Erythroblast (primary cell): ENCODE measurements at places on chromosomes 6 and 20.

- peak; percentile 61 for DNase-seq
Measured at GRCh38 chr6:13331516-13332348, 3.4 kb upstream of the TBC1D7 start.

DNA sequence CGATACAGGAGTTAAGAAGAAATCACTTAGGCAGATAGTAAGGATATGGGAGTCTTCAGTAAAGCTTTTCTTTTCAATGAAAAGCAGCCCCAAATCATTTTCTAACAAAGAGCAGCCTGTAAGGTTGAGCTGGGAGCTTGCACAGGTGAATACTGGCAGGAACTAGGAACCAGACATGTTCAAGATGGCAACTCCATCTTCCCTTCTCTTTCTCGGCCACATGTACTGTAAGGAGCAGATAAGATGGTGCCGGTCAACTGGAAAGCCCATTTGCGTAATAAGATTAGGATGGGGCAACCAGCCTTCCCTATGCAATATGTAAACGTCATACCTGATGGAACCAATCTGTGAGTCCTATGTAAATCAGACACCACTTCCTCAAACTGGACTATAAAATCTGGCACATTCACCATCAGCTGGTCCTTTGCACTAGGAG, 46.2 kb upstream of the RNGTT start:
- no peak for DNase-seq

DNA sequence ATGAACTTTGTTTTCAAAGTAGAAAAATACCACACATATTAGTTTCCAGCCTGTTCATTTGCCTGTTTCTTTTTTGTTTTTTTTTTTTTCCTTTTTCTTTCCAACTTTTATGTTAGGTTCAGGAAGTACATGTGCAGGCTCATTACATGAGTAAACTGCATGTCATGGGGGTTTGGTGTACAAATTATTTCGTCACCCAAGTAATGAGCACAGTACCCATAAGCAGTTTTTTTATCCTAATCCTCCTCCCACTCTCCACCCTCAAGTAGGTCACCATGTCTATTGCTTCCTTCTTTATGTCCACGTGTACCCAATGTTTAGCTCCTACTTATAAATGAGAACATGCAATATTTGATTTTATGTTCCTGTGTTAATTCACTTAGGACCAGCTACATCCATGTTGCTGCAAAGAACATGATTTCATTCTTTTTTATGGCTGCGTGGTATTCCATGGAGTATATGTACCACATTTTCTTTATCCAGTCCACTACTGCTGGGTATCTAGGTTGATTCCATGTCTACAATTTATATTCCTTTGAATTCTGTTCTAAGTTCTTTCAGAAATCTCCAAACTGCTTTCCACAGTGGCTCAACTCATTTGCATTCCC, 31.8 kb downstream of the SNX14 start:
- no peak for DNase-seq

DNA sequence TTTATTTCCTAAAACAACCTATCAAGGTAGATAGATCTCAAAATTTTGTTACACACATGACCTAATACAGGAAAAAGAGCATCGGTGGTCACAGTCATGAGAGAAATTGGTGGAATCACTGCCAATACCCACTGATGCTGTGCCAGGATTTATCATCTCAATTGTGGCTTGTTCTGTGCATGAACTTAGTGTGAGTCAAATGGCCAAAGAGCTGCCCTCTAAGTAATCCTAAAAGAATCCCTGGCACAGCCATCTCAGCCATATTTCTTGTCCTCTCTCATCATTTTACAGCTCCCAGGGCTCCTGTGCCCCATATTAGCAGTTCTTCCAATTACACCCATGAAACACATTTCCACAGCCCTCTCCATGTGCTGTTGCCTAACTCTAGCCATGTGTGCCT, 6.1 kb downstream of the GSTA5 start:
- no peak for DNase-seq

DNA sequence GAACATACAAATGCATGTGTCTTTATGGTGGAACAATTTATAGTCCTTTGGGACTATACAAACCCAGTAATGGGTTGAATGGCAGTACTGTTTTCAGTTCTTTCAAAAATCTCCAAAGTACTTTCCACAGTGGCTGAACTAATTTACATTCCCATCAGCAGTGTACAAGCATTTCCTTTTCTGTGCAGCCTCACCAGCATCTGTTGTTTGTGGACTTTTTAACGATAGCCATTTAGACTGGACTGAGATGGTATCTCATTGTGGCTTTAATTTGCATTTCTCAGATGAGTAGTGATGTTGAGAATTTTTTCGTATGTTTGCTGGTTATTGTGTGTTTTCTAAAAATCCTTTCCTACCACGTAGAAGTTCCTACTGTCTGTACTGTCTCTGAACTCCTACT, 327.2 kb upstream of the ZFP64 start:
- DNase-seq, result no peak

DNA sequence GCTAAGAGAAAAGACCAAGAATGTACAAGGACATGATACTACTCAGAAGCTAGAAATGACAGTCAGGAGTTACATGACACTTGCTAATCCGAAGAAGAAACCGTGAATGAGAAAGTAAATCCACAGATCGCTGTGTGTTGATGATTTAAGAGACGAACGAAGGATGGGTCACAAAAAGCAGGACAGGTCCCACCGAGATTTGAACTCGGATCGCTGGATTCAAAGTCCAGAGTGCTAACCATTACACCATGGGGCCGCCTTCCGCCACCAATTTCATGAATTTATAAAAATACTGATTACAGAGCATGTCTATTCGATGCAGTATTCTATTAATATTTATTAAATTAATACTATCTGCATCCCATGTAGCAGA, 54.0 kb upstream of the BTN3A2 start:
- DNase-seq, result peak; percentile 85

DNA sequence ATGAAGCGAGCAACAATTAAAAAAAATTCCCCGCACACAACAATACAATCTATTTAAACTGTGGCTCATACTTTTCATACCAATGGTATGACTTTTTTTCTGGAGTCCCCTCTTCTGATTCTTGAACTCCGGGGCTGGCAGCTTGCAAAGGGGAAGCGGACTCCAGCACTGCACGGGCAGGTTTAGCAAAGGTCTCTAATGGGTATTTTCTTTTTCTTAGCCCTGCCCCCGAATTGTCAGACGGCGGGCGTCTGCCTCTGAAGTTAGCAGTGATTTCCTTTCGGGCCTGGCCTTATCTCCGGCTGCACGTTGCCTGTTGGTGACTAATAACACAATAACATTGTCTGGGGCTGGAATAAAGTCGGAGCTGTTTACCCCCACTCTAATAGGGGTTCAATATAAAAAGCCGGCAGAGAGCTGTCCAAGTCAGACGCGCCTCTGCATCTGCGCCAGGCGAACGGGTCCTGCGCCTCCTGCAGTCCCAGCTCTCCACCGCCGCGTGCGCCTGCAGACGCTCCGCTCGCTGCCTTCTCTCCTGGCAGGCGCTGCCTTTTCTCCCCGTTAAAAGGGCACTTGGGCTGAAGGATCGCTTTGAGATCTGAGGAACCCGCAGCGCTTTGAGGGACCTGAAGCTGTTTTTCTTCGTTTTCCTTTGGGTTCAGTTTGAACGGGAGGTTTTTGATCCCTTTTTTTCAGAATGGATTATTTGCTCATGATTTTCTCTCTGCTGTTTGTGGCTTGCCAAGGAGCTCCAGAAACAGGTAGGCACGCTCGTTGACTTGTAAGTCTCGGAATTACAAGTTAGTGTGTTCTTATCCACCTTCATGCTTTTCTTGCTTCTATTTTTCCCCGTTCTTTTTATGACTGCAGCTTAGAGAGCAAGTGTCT, at the start of gene EDN1:
EDN1 (plus strand) TSS at position 429 of the 888 bp plus-strand sequence; CDS start at position 698, 269 bp downstream.
- peak; percentile 22 for DNase-seq

DNA sequence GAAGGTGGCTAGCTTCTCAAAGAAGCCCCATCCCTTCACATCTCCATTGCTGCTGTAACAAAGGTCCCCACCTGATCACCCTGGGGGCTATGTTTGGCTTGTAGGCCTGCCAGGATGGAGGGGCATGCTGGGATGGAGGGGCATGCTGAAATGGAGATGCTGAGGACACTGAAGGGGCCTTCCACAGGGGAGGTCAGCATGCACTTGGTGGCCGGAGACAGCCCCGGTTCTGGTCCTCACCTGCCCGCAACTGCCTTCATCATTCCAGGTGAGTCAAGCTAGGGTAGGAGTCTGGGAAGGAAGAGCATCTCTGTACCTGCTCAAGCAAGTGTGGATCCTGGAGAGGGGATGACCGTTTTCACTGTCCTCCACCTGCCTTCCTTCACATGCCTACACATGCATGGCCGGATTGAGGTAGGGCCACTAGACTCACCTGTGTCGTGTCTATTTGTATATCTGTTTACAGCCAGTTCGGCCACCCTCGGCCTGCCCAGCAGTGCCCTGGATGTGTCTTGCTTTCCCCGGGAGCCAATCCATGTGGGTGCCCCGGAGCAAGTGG, 6.0 kb downstream of the L3MBTL1 start:
- no peak for DNase-seq

GRCh38 chr6:12148317-12148801, 136.2 kb downstream of the HIVEP1 start:
- no peak for DNase-seq

GRCh38 chr20:19003366-19004336, 190.1 kb downstream of the SCP2D1 start:
- no peak for DNase-seq

GRCh38 chr20:49928411-49929141, 7.6 kb upstream of the RNF114 start:
- DNase-seq, result peak; percentile 85

DNA sequence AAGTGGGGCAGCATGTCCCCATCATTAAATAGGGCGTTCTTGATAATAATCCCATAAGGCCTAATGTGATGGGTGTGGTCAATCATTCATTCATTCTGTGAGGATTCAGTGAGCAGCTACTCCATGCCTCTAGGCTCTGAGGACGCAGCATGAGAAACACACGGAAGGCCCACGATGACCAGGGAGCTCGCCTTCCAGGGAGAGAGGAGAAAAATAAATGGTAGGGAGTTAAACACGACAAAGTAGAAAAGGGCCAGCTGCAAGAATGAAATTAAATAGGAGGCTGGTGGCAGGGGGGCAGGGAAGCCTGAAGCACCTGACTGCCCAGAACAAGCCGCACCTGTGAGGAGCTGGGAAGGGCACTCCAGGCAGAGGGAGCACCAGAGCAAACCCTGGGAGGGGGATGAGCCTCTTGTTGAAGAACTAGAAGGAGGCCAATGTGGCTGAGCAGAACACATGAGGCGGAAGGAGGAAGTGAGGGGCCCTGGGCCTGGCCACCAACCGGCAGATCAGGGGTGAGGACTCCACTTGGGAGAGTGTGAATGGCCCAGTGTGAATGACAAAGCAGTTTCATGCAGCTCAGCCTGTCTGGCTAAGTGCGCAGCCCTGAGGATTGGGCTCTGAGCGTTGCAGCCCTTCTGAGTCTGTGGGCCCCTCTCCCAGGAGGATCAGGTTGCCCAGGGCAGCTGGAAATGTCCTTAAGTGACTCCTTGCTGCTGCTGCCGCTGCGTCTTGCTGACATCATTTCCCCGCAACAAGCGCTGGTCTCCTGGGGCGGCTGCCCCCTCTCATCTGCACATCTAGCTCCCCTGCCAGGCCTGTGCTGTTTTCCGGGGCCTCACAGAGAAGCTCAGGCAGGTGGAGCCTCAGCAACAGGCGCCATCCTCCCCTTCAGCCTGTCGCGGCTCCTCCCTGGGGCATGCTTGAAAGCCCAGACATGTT, 99.9 kb downstream of the CDH26 start:
- peak; percentile 33 for DNase-seq

DNA sequence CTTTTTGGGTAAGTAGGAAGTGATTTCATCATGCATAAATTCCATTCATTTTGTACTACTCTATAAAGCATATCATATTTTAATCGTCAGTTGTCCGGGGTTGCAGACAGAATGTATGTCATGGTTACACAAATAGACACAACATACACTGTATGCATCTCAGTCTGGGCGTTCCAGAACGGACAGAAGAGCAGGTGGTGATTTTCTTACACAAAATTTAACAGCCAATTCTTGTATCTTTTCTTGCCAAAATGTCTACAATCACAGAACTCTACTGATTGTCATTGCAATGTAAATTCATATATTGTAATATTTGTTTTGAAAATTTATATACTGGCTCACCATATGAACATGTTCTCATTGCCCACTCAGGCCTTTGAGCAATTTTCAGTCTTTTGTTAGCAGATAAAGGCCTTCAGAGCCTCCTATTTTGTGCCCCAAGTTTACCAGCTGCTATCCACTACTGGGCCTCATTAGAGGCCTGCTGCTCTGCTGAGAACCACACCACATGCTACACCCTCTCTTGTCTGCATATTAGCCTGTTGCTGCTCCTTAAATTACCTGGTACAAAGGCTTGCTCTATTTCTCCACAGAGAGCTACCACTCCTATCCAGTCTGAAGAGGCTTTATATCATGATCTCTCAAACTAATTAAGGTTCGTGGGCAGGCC, 61.5 kb downstream of the PRDM13 start:
- DNase-seq, result no peak

DNA sequence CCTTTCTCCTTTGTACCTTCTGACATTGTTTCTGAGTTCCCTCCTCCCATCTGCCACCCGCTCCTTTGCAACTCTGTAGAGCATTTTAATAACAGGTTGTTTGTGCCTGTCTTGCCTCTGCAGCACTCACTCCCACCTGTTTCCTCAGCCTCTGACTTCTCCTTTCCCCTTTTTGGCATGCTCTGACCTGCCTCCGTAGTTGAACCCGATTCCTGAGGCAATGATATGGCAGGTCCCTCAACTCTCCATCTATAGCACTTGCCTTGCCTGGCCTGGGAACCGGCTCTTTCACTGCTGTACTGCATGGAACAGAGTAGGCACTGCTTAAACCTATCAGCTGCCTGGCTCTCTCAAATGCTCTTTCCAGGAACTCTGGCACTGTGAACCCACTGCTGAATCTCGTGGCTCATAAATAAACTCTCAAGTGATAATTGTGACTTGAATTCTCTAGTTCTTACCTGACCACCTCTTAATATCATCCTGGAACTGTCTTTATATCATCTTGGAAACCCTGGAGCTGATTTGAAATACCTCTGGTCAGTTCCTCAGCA, 50.3 kb downstream of the UTRN start:
- no peak for DNase-seq

GRCh38 chr6:159037756-159038290, 7.0 kb downstream of the TAGAP start:
- no peak for DNase-seq

DNA sequence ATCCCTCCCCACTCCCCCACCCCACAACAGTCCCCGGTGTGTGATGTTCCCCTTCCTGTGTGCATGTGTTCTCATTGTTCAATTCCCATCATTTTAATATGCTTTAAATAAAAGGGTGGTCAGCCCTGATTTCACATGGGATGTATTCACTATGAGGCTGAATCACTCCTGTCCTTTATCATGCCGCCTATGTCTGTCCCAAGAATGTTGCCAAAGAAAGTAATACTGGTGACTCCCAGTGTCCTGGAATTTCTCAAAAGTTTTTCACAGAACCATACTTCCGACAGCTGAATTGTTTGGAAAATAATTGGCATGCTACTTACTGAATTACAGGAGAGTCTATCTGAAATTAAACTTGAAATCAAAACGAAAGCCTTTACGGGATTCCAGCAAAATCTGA, 217.7 kb downstream of the HAO1 start:
- DNase-seq, result no peak
